ENCODE measurements at places on chromosomes 16 and 17.

DNA sequence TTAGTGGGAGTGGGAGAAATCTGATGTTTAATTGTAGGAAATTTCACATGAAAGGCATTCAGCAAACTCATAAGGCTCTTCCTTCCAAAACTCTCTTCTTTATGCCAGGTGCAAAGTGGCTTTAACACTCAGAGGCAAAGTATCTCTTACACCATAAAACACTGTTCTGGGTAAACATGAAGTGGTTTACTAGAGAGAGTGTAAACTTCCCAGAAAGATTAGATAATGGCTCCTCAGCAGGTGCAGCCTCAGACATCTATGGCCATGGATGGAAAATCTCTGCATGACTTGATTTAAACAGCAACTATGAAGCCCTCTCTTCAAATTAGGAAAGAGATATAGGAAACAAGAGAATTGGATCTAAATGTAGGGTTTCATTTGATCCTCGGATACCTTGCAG is 583.1 kb upstream of the SALL1 start:
- DNase-seq = no peak

- DNase-seq = no peak
Observed at GRCh38 chr17:6868582-6868981, 37.1 kb upstream of the TEKT1 start.

DNA sequence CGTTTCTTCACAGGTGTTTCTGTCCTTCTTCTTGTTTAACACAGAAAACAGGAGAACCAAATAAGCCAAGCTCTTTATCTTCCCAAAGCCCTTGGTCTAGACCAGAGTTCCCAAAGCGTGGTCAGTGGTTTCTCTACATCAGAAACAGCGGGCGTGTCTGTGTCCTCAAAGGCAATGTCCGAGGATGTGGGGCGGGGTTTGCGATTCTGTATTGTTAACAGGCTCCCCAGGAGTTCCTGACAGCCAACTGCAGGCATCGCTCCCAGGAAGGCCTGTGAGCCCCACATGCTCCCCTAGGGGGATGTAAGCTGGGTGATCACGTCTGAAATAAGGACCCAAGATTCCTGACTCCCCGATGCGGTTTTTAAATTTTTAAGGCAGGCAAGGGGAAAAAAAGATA is 28.4 kb upstream of the SLC25A19 start:
- no peak for DNase-seq

- no peak for DNase-seq
Observed at GRCh38 chr16:53545433-53545832, 42.4 kb upstream of the AKTIP start.

DNA sequence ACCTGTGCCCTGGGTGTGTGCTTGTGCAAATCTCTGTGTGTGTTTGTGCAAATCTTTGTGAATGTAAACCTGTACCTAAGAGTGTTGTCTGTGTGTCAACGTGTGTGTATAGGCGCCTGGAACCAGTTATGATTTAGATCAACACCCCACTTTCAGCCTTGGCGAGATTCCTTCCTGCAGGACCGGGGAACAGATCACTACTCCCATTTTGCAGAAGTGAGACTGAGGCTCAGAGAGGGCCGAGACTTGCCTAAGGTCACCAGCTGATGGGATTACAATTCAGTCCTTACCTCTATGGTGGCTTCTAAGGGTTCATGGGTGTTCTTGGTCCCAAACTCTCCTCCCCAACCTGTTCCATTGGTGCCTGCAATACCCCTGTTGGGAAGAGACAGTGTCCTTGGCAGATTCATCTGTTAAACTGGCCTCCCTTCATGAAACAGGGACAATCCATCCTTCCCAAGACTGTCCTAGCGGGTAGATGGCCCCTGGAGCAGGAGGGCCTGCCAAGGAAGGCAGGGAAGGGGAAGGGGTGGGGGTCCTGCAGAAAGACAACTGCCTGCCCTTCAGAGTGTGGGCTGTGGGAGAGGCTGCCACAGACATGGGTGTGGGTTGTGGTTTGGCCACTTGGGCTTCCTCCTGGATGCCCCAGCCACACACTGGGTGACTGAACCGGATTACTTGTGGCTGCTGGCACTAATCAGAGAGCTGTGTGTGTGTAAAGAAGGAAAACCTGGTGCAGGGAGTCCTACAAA is 6.9 kb upstream of the MAPK7 start:
- DNase-seq = no peak

DNA sequence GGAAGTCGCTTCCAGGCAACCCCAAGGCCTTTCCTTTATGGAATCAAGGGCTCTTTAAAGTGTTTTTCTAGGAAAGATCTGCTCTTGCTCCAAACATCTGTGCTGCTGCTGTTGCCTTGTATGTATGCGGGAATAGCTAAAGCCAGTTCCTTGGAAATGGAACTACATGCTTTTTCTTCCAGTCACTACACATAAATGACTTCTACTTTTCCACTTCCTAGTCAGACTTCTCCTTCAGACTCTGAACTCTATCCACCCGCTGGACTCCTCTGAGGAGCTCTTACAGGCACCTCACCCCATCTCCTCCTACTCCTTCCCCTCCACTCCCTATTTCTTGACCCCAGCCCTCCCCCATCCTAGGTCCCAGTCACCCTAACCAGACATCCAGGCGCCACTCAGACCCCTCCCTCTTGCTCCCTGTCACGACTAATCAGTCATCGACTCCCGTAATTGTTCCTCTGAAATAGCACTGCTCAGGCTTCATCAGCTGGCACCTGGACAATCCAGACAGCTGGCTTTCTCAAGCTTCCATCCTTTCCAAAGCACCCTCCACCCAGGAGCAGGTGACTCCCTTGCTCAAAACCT is 15.0 kb upstream of the PEMT start:
- no peak for DNase-seq

- DNase-seq = no peak
Observed at GRCh38 chr17:45111850-45112249, 20.5 kb downstream of the PLCD3 start.

GRCh38 chr16:87496447-87496801 is 3.6 kb upstream of the ZCCHC14 start:
- DNase-seq = no peak

- DNase-seq = no peak
Observed at GRCh38 chr17:82272495-82273326, 789 bp downstream of the CSNK1D start.

- no peak for DNase-seq
Observed at GRCh38 chr17:12422651-12423050, 243.0 kb upstream of the MYOCD start.

DNA sequence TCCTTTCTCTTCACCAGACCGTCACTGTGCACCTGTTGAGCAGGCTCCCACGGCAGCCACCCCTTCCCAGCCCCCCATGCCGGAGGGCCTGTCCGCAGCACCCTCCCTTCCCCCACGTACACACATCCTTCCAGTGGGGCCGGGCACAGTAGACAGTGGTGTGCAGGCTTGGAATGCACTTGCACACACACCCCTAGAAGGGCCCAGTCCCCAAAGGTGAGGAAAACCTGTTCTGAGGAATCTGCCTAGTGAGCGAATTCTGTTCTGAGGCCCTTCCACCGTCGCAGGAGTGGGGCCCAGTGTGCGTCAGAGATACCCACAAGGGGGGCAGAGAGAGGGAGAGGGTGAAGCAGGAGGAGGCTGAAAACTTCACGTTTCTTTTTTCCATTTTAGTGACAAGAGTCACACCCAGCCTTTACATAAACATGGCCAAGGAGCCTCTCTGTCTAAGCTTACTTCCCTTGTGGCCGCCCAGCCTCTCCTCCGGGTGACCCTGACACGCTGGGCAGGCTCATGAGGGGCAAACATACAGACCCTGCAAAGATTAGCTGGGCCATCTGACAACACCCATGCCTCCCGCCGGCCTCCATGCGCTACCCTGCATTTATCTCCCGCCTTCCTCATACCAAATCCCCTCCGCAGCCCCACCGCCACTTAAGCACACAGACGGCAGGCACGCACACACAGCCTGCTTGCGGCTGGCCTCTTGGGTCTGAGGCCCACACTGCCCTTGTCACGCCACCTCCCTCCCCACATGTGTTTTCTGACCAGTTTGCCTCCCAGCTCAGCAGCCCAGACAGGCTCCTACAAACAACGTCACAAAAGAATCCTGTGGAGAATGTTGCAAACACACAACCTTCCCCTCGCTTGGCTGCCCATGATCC is 1.8 kb downstream of the ZBTB4 start:
- no peak for DNase-seq

DNA sequence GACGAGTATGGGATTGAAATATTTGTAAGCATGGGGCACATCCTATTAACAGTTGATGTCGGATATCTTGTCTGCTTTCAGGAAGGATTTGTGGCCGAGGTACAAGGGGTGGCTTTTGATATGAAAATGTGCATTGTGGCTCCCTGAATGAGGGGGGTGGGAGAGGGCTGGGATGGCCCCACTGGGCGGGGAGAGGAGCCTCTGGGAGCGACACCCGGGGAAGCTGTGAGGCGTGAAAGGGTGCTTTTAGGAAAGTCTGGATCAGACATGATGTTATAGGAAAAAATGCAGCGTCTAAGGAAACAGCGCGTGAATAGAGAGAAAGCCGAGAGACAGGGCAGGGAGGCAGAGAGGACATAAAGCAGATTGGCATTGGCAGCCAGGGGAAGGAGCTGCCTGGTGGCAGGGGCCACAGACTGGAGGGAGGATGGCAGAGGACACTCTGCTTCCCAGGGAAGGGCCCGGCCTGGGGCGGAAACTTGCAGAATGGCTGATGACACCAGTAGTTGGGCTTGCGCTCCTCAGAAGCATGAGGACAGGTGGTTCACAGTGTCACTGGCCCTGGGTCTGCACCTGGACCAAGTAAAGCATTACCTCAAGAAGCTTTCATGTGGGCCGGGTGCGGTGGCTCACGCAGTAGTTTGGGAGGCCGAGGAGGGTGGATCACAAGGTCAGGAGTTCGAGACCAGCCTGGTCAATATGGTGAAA is 95.7 kb downstream of the NTN1 start:
- DNase-seq = no peak

- DNase-seq = no peak
Observed at GRCh38 chr16:67775273-67775672, 31.1 kb downstream of the RANBP10 start.

DNA sequence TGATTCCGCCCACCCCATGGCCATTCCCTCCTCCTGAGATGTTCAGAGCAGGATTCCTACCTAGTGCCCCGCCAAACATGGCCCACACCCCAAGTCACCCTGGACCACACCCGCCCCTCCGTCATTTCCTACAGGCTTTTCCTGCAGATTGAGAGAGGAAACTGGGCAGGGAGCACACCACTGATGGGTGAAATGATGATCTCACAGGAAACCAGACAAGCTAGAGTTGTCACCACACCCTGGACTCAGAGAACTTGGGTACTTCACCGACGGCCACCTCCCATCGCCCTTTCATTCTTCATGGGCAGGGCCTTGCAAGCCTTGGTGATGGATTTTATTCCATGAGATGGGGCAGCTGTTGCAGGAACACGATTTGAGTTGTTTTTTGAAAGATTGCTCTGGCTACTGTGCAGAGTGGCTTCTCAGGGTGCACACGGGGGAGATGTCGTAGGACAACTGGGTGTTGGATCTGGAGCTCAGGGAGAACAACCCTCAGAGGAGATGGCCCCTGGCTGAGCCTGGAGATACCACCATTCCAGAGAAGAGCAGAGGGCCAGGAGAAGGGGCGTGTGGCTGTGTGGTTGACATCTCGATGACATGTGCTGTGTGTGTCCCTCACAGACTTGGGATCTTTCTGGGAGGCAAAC is 7.4 kb upstream of the B9D1 start:
- DNase-seq = no peak

GRCh38 chr16:89695086-89695874 is 6.2 kb downstream of the SPATA2L start:
- DNase-seq = no peak

DNA sequence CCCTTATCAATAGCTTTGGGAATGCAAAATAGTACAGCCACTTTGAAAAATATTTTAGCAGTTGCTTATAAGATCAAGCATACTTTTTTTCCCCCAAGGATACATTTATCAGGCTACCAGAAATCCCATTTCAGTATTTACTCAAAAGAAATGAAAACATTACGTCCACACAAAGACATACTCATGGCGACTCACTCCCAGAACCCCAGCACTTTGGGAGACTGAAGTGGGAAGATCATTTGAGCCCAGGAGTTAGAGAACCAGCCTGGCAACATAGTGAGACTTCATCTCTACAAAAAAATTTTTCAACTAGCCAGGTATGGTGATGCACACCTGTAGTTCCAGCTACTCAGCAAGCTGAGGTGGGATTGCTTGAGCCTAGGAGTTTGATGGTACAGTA is 5.9 kb downstream of the SKA2 start:
- DNase-seq = no peak

DNA sequence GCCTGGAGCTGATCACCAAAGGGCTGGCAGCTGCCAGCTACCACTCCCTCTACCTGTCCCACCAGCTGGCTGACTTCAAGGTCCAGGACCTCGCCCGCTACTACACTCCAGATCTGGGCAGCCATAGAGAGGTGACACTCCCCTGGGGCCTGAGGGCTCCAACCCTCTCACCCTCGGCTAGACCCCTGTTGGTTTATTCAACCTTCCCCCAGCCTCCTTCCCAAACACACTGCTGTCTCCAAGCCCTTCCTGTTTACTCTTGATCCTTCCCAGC is 18.0 kb downstream of the ALOX12B start:
- no peak for DNase-seq

- no peak for DNase-seq
Observed at GRCh38 chr16:51181503-51181811, 30.4 kb upstream of the SALL1 start.

DNA sequence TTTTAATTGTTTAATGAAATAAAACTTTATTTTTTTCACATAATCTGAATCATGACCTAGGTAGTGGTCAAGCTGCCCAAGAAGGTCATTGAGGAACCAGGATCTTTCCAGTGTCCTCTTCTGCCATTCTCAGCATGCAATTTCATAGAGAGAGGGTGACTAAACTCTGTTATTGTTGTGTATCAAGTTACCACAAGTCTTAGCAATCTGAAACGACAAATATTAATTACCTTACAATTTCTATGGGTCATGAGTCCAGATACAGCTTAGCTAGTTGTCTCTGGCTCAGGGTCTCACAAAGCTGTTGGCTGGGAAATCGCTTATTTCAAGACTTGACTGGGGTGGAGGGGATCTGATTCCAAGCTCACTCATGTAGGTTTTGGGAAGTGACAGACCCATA is 37.6 kb downstream of the FTO start:
- no peak for DNase-seq

GRCh38 chr16:83171396-83171795 is 544.6 kb downstream of the CDH13 start:
- DNase-seq = no peak

- no peak for DNase-seq
Observed at GRCh38 chr16:49158029-49158642, 123.5 kb downstream of the CBLN1 start.

DNA sequence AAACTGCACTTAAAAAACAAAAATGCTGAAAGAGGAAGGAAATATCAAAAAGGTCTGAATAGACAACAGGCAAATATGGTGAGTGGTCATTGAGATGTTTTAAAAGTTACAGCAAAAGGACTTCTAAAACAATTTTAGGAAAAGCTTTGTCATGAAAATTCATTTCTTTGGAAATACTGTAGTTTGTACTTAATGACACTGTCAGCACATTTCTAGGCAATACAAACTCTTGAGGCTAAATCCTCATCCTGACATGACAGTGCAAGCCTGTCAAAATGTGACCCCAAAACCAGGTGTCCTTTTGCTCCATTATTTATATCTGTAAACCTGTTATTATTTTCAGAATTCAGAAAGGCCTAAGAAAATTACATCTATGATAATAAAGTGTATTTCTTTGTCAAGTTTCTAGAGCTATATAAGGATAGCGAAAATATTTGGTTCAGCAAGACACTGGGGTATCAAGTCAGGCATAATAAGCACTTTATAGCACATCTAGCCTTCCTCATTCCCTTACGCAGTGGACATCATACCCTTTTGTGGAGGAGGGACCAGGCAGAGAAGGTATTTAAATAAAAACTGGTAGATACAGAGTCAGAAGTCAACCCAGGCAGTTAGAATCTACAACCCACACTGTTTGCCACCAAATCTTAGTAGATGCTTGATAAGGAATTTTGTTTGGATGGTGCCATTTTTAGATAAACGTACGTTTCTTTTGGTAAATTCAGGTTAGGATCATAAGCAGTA is 28.4 kb downstream of the SIAH1 start:
- no peak for DNase-seq
